ENCODE measurements at places on chromosomes 12 and 14. TPM values are rescaled to one million over a fixed set of nuclear protein-coding genes. Genes with fewer than 3 reads are reported as not detected.

DNA sequence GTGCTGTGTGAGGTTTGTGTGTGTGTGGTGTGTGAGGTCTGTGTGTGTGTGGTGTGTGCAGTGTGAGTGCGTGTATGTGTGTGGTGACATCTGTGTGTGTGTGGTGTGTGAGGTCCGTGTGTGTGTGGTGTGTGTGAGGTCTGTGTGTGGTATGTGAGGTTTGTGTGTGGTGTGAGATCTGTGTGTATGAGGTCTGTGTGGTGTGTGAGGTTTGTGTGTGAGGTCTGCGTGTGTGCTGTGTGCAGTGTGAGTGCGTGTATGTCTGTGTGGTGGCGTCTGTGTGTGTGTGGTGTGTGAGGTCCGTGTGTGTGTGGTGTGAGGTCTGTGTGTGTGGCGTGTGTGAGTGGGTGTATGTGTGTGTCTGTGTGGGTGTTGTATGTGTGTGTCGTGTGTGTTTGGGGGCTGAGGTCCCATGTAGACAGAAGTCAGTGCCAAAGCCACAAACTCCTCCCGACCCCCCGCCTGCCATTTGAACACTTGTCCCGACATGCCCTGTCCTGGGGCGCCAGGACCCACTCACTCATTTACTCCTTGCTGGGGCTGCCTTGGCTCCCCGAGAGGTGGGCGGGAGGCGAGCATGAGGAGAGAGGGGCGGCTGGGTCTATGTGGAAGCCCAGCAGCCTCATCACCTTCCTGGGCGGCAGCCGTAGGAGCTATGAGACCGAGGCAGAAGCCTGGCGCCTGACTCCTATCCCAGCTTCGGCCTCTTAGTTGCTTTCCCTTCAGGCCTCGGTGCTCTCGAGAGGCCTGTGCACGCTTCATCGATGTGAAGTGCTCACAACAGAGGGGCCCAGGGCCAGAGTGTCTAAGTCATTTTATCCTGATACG lies 20.5 kb downstream of the RILPL1 start:
- no peak overlapping the region for H3K4me3 ChIP-seq
- DNase-seq, result no peak
- no peaks in the 10 kb centered on the region for H3K36me3 ChIP-seq
- H3K27ac ChIP-seq, result no peak overlapping the region

DNA sequence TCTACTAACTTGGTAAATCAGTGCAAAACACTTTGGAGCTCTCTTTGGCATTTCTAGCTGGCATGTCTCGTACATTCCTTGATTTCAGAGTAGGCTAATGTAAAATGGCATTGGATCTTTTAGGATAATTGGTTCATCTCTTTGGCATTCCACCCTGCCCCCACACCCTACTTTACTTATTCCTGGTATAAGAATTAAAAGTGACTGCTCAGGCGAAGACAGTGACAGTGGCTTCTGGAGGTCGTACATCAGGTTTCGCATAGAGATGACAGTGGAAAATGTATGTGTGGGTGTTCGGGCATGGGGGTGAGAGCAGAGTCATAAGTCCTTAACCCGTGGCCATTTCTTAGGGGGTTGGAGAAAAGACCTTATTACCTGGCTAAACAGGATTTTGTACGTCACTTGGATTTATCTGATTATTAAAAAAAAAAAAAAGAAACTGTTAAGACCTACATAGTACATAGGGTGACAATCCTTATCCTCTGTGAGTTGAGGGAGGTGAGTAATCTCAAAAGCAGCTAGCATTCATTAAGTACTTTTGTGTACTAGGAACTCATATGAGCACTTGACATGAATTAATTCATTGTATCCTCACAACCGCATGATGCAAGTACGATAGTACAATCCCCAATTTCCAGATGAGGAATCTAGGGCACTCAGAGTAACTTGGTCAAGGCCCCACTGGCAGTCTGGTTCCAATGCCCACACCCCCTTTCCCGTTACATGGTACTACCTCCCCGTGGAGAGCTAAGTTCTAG lies 22.4 kb upstream of the KCNK13 start:
- H3K27ac ChIP-seq, result no peak overlapping the region
- no peaks in the 10 kb centered on the region for H3K4me1 ChIP-seq
- H3K4me3 ChIP-seq, result no peak overlapping the region
- no peaks in the 10 kb centered on the region for H3K27me3 ChIP-seq

The SDR9C7 gene
- polyA plus RNA-seq, result not detected

- no peak overlapping the region for H3K4me3 ChIP-seq
- H3K27me3 ChIP-seq, result no peaks in the 10 kb centered on the region
- H3K36me3 ChIP-seq, result no peaks in the 10 kb centered on the region
- H3K27ac ChIP-seq, result no peak overlapping the region
- DNase-seq, result no peak
These were observed 470.4 kb downstream of the GALC start for GRCh38 chr14:87522575-87522974.

GRCh38 chr12:26678697-26679660 lies 154.0 kb downstream of the ITPR2 start:
- no peak for DNase-seq
- H3K27me3 ChIP-seq, result no peaks in the 10 kb centered on the region
- H3K27ac ChIP-seq, result peak overlapping the region; percentile 42
- H3K4me1 ChIP-seq, result no peaks in the 10 kb centered on the region
- no peak overlapping the region for H3K4me3 ChIP-seq
- H3K36me3 ChIP-seq, result peaks cover 16% of the 10 kb centered on the region

GRCh38 chr14:75978249-75978731 lies 3.5 kb downstream of the TGFB3 start:
- H3K4me3 ChIP-seq, result no peak overlapping the region
- H3K4me1 ChIP-seq, result peaks cover 27% of the 10 kb centered on the region
- H3K27ac ChIP-seq, result no peak overlapping the region
- no peak for DNase-seq
- H3K36me3 ChIP-seq, result no peaks in the 10 kb centered on the region

Data from immature natural killer cell (primary cell).